ENCODE measurements at places on chromosomes 12 and 14. TPM values are rescaled to one million over a fixed set of nuclear protein-coding genes. Genes with fewer than 3 reads are reported as not detected.
A peak's percentile ranks its signal among the peaks of the same experiment; 100 is the strongest.

DNA sequence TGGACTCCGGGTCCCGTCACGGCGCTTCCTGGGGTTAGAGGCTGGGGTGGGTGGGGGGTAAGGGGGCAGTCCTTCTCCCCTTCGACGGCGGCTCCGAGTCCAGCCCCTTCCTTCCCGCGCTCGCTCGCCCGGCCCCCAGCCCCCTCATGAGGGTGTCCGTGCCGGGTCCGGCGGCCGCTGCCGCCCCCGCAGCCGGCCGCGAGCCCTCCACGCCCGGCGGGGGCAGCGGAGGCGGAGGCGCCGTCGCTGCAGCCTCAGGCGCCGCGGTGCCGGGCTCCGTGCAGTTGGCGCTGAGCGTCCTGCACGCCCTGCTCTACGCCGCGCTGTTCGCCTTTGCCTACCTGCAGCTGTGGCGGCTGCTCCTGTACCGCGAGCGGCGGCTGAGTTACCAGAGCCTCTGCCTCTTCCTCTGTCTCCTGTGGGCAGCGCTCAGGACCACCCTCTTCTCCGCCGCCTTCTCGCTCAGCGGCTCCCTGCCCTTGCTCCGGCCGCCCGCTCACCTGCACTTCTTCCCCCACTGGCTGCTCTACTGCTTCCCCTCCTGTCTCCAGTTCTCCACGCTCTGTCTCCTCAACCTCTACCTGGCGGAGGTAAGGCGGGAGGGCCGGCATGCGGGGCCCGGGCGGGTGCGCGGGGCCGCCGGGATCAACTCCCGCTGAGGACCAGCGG lies 500 bp downstream of the GPR137C start:
- DNase-seq = no peak
- peaks cover 20% of the 10 kb centered on the region for H3K4me1 ChIP-seq
- no peaks in the 10 kb centered on the region for H3K27me3 ChIP-seq
- H3K4me3 ChIP-seq = peak overlapping the region; percentile 82

DNA sequence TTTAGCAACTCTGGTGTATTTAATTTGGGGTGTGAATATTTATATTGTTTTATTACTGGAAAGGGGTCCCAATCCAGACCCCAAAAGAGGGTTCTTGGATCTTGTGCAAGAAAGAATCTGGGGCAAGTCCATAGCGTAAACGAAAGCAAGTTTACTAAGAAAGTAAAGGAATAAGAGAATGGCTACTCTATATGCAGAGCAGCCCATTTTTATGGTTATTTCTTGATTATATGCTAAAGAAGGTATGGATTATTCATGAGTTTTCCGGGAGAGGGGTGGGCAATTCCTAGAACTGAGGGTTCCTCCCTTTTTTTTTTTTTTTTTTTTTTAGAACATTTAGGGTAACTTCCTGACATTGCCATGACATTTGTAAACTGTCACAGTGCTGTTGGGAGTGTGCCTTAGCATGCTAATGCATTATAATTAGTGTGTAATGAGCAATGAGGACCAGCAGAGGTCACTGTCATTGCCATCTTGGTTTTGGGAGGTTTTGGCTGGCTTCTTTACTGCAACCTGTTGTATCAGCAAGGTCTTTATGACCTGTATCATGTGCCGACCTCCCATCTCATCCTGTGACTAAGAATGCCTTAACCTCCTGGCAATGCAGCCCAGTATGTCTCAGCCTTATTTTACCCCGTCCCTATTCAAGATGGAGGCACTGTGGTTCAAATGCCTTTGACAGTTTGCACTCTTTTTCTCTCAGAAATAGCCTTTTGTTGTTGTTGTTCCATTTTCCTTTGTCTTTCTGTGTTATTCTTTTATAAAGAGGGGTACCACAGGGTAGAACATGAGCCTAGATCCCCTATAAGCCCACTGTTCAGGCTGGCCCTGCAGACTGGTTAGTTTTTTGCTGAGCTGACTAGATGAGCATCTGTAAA lies 75.5 kb upstream of the DCD start:
- no peaks in the 10 kb centered on the region for H3K4me1 ChIP-seq
- H3K4me3 ChIP-seq = no peak overlapping the region
- no peak for DNase-seq
- H3K36me3 ChIP-seq = no peaks in the 10 kb centered on the region
- H3K27me3 ChIP-seq = no peaks in the 10 kb centered on the region
- no peak overlapping the region for H3K27ac ChIP-seq

DNA sequence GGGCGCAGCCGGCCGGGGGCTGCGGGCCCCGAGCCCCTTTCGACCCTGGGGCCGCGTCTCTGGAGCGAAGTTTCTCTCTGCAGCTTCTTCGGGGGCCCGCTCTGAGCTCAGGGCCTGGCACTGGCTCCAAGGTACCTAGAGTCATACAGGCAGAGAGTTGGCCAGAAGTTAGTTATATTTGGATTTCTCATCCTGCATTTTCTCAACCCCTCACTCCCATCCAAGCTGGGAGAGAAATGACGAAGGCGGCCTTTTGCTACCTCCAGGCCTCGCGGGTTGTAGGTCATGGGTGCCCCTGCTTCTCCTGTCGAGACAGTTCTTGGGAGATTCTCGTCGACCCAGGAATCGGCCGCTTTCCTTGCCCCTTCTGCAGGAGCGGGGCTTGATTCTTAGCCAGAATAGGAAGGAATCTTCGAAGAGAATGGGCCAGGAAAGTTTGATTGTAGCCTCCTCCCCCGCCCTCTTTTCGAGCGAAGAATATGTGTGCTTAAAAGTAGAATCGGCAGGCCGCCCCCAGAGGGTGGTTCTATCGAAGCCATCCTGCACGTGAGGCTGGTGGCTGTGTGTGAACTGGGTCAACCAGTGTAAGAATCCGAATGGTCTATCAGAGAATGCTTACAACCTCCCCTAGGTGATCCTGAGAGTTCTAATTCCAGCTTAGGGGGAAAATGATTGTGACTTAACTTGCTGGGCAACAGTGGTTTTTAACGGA lies 785 bp downstream of the MLEC start:
- peak overlapping the region; percentile 77 for H3K4me3 ChIP-seq
- DNase-seq = no peak
- H3K27me3 ChIP-seq = no peaks in the 10 kb centered on the region
- no peaks in the 10 kb centered on the region for H3K36me3 ChIP-seq
- peaks cover 55% of the 10 kb centered on the region for H3K4me1 ChIP-seq

- H3K27ac ChIP-seq = no peak overlapping the region
- DNase-seq = no peak
- H3K4me1 ChIP-seq = no peaks in the 10 kb centered on the region
- no peaks in the 10 kb centered on the region for H3K27me3 ChIP-seq
- H3K36me3 ChIP-seq = no peaks in the 10 kb centered on the region
Measured at GRCh38 chr12:91202390-91202789, 19.8 kb upstream of the DCN start.

GRCh38 chr12:101941306-101942249 lies 64.2 kb downstream of the DRAM1 start:
- peak overlapping the region; percentile 64 for H3K27ac ChIP-seq
- H3K36me3 ChIP-seq = no peaks in the 10 kb centered on the region
- no peak for DNase-seq
- peaks cover 31% of the 10 kb centered on the region for H3K4me1 ChIP-seq
- H3K4me3 ChIP-seq = no peak overlapping the region
- no peaks in the 10 kb centered on the region for H3K27me3 ChIP-seq

GRCh38 chr14:32226056-32226455 lies 23.0 kb upstream of the RNU6-8 start:
- H3K4me3 ChIP-seq = no peak overlapping the region
- no peak overlapping the region for H3K27ac ChIP-seq
- no peak for DNase-seq

DNA sequence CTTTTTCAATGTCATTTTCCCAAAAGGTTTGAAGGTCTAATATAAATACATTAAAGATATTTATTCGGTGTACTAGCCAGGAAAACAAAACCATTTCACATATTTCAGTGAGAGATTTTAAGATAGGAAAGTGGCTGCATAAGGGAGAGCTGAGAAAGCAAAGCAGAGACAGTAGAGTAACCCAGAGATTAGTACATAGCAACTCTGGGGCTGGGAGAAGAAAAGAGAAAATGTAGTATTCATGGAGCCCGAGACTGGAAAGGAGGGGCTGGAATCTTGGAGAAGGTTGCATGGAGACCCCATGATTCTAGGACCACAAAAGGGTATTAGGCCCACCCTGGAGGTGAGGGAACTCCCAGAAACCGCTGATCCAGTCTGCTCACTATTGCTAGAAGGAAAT lies 236.9 kb downstream of the PAWR start:
- no peak overlapping the region for H3K4me3 ChIP-seq
- H3K36me3 ChIP-seq = no peaks in the 10 kb centered on the region
- no peaks in the 10 kb centered on the region for H3K27me3 ChIP-seq
- H3K27ac ChIP-seq = peak overlapping the region; percentile 31

- no peak overlapping the region for H3K4me3 ChIP-seq
- H3K27me3 ChIP-seq = no peaks in the 10 kb centered on the region
- peaks cover 25% of the 10 kb centered on the region for H3K4me1 ChIP-seq
- no peak overlapping the region for H3K27ac ChIP-seq
- no peaks in the 10 kb centered on the region for H3K36me3 ChIP-seq
Measured at GRCh38 chr12:13163868-13164635, 32.5 kb upstream of the EMP1 start.

DNA sequence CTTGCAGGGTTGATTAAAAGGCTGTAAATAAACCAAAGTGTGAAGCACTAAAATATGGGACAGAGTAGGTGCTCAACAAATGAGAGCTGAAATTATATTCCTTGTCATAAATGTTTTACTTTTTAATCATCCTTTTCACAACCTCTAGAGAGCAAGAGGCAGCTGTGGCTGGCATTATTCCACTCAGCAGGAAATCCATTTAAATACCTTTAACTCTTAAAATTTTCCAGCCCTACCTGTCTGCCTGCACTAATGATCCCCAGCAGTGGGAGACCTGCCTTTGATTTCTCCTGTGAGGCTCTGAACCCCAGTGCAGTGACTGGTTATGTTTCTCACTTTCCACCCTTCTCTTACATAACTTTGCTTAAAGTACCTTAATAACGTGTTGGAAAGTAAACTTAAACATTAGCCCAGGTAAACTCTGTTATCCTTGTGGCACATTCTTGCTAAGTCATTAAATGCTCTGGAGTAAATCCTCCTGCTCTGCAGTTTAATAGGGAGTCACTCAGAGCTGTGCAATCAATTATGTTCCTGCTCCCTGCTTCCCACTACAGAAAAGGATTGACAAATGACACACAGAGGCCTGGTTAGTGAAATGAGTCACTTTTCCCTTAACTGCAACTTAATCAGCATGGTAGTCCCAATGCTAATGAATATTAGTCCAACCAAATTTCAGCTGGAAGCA lies 755.7 kb upstream of the USP15 start:
- H3K4me1 ChIP-seq = no peaks in the 10 kb centered on the region
- no peak overlapping the region for H3K27ac ChIP-seq
- DNase-seq = no peak
- H3K27me3 ChIP-seq = no peaks in the 10 kb centered on the region

DNA sequence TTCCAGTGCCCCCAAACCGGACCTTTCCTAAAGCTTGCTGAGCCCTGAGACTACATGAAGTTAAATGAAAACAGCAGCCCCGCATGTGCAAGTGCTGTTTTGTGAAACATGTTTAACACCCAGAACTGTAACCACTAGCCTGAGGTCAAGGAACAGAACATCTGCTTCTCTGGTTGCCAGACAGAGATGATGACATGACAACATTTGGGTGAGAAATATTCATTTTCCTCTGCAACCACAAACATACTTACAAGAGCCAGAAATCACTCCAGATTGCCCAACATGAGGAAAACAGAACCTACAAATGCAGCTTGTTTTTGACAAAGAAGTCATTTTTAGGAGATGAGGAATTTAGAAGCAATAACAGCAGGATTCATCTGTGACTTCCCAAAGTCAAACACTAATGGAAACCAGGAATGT lies 110.4 kb downstream of the BCAT1 start:
- peaks cover 11% of the 10 kb centered on the region for H3K4me1 ChIP-seq
- H3K36me3 ChIP-seq = no peaks in the 10 kb centered on the region
- H3K27me3 ChIP-seq = no peaks in the 10 kb centered on the region

DNA sequence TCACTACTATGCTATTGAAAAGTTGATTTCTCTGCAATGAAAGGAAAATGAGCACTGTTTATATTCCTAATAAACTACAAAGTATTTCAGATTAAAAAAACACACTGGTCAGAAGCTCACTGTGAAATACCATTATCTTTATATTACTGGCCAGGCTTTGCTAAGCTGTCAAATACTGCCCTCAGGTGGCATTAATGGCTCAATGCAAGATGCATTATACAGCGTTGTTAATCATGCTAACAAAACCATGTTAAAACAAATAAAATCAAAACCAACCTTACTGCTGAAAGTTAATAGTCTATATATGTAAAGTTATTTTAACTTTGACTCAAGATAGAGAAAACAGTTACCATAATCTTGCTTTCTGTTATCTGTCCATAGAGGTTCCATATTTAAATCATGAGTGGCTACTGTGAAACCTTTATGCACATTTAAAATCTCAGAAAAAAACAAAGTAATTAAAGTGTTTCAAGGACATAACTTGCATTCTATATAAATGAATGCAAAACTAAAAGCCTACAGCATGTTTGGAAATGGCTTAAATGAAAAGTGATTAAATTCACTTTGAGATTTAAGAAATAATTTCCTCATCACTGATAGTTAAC lies 121.7 kb downstream of the RALGAPA1 start:
- H3K4me3 ChIP-seq = no peak overlapping the region
- H3K36me3 ChIP-seq = peaks cover 31% of the 10 kb centered on the region
- no peaks in the 10 kb centered on the region for H3K27me3 ChIP-seq
- no peak overlapping the region for H3K27ac ChIP-seq
- DNase-seq = no peak
- H3K4me1 ChIP-seq = no peaks in the 10 kb centered on the region

- no peak for DNase-seq
- H3K27ac ChIP-seq = no peak overlapping the region
- H3K27me3 ChIP-seq = no peaks in the 10 kb centered on the region
- peaks cover 21% of the 10 kb centered on the region for H3K4me1 ChIP-seq
Measured at GRCh38 chr14:54645639-54646038, 78.7 kb downstream of the SAMD4A start.

- H3K36me3 ChIP-seq = no peaks in the 10 kb centered on the region
- DNase-seq = no peak
- no peaks in the 10 kb centered on the region for H3K4me1 ChIP-seq
Measured at GRCh38 chr14:105845725-105846309, 319.4 kb downstream of the TMEM121 start.

DNA sequence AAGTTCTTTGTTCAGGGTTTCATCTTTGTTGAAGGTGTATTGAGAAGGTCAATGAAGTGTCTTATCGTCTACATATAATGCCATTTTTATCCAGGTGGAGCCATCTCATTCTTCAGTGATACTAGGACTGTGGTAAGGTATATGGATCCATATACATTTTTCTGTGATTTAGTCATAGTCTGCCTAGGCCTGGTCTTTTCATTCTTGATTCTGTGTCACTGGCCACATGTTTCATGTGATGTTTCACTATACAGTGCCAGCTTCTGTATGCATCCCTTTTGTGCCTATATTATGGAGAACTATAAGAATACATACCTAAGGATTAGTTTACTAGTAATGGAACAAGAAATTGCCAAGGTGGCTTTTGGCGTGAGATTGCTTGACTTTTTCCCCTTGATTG lies 40.5 kb downstream of the VEZT start:
- H3K4me1 ChIP-seq = no peaks in the 10 kb centered on the region
- no peak for DNase-seq
- H3K27me3 ChIP-seq = no peaks in the 10 kb centered on the region
- H3K4me3 ChIP-seq = no peak overlapping the region
- H3K27ac ChIP-seq = no peak overlapping the region

The KIF5A gene
- total RNA-seq = 4.4 TPM

The TSPAN11 gene
- total RNA-seq = 2.5 TPM

The SLC2A13 gene
- 17.4 TPM for total RNA-seq

The CEP170B gene
- 17.9 TPM for total RNA-seq

Data from vagina (tissue), 2 donors.